Stimulated activated CD4-positive, alpha-beta T cell treated with anti-CD3 and anti-CD28 coated beads, Interleukin-2, amount 100 ng/mL, for 24 hours (primary cell): ENCODE measurements at places on chromosomes 11 and 22.
A peak's percentile ranks its signal among the peaks of the same experiment; 100 is the strongest.

- no peak for DNase-seq
These were observed 1.5 kb downstream of the SIDT2 start for GRCh38 chr11:117180020-117180419.

- DNase-seq, result no peak
These were observed 160.5 kb upstream of the GRK3 start for GRCh38 chr22:25403811-25404471.

GRCh38 chr11:126716456-126717083 lies 284.0 kb downstream of the KIRREL3 start:
- peak; percentile 55 for DNase-seq

GRCh38 chr11:58772329-58773285 lies 40.9 kb upstream of the GLYAT start:
- no peak for DNase-seq

DNA sequence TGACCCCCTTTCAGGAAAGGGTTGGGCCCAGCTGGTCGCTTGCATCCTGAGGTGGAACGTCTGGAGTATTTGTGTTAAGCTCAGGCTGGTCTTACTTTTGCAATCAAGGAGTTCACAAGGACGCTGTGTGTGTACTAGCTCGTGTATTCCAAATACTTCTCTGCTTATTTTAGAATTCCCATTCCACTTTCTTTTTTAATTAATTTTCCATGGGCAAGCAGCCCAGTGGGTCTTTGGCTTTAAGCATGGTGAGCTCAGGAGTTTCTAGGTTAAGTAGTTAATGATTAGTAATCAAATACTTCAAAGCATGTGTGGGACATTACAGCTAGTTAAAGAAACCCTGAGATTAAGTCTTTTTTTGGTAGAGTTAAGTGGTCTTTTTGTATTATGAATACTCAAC lies 68.6 kb downstream of the CSNK2A3 start:
- DNase-seq, result no peak

DNA sequence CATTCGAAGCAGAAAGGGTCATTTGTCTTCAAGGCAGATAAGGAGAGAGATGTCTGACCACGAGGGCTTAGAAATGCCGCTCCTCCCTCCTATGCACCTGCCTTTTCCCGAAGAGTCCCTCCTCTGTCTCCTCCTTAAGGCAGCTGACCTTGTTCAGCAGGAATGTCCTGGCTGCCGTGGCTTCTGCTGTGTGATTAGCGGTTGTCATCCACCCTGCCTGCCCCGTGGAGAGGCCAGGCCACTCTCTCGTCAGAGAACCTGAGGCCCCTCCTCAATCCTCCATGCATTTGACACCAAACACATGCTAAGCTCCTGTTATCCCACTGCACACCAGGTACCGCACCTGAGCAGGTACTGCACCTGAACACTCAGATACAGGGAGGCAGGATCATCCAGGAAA lies 834.6 kb downstream of the TBC1D22A start:
- no peak for DNase-seq

- no peak for DNase-seq
These were observed 20.6 kb downstream of the EHF start for GRCh38 chr11:34641456-34641855.

DNA sequence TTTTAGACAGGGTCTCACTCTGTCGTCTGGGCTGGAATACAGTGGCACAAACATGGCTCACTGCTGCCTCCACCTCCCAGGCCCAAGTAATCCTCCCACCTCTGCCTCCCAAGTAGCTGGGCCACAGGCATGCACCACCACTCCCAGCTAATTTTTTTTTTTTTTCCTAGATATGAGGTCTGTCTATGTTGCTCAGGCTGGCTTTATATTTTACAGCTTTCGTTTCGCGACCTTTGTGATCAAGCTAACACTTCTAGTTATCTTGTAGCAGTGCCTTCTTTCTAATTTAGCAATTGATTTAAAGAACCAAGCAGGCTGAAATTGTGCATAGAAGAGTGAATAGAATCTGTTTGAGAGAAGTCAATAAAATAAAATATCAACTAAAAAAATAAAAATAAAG lies 11.3 kb downstream of the CKAP5 start:
- no peak for DNase-seq

GRCh38 chr22:43377896-43378704 lies 33.7 kb upstream of the MPPED1 start:
- DNase-seq, result no peak

DNA sequence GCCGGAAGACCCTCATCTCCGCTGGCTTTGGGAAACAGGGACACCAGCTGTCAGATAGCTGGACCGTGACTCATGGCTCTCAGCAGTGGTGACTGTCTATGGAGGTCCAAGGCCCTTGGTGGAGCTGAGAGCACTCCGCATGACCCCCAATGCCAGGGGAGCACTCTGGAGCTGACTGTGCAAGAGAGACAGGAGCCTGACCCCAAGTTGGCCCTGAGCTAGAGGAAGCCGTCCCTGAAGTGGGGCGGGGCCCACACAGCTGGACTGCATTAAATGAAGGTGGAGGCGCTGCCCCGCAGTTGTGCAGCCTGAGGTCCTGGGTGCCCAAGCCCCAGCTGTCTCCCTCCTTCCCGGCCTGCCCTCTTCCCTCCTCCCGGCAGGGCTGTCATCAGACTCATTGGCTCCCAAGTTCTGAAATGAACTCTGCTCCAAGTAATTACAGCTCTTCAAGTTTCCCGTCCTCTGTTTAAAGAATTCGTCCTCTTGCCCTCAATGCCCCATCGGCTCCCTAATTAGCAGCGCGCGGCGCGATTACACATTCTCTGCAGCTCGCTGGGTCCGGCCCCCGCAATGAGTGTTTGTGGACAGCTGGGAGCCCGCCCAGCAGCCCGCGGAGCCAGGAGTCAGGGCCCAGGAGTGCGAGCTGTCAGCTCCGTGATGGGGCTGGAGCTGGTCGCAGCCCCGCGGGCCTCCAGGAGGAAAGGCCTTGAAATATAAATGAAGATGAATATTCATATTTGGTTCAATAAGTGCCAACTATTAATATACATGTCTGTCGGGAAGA lies 93.2 kb upstream of the LMO1 start:
- no peak for DNase-seq

DNA sequence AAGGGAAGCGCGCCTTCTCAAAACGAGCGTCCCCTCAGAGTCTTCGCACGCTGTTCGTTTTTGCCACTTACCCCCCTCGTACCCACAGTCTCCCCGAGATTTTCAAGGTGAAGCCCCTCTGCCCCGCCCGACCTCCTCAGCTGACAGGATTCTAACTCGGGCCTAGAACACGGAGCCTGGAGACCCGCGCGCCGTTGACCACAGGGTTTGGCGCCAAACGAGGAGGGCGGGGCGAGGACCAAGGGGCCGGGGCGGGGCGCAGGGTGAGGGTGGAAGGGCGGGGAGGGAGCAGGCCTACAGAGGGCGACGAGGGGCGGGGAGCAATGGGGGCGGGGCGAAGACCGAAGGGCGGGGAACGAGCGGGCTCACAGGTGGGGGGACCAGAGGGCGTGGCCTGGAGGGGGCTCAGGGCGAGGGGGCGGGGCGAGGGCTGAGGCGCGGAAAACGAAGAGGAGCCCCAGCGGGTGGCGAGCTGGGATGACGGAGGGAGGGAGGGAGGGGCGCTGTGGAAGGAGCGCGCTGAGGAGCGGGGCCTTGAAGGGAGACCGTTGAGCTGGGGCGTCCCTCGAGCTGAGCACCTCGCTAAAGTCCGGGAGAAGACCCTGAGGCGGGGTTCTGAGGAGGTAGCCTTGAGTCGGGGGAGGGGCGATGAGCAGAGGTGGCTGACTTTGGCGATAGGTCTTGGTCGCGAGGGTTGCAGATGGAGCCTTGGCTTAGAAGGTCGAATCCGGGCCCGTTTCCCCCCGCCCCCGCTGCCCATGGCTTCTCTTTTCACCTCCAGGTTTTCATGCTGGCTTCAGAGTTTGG lies at the start of gene DMC1:
TSS of gene DMC1 (minus strand) at position 212 of the 807 bp plus-strand sequence. CDS start 1,927 bp downstream, outside the sequence.
- peak; percentile 99 for DNase-seq

DNA sequence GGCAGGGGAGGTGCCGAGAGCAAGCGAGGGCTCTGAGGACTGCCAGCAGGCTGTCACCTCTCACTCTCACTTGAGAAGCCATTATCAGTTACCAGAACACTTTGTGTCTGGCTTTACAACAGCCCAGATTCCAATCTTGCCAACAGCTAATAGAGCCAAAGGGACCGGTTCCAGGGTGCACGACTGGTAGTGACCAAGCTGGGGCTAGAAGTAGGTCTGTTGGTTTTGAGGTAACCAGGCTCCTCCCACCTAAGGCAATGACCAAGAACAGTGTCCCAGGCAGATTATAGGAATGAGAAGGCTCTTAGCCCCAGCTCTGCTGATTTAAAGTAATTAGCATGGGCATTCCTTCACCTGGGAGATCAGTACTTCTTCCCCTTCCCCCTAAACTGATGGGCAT lies 7.2 kb upstream of the IL10RA start:
- DNase-seq, result no peak

DNA sequence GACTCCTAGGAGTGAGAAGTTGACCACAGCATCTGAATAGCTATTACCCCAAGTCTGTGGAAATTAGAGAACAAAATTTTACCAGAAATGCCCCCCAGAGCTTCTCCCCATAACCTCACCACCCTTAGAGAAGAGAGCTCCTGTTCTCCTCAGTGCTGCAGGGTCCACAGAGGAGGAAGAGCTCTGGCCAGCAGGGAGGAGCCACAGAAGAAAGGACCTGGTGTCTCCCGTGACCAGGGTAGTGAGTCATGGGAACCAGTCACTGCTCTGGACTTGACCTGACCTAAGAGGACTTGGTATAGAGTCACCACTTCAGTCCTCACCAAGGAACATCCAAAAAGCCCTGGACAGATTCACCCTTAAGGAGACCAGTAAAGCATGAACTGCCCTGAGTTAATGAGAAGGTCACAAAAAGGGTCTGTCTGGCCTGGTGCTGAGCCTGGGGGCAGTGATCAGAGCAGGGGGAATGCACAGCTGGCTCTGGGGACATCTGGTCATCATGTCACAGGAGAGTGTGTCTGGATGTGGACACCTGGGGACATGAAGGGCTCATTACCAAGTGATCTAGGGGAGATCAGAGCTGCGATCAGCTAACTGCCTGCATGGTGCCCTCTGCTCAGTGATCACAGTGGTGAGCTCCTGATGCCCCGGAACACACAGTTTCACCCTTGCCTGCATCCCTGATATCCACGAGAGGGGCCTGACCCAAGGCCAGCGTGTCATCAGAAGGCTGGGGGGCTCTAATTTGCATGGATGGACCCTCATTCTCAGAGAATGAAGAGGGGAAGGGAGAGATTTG lies 103.3 kb upstream of the TOP3B start:
- DNase-seq, result no peak

GRCh38 chr11:75286826-75287465 lies 46.4 kb downstream of the TPBGL start:
- DNase-seq, result no peak

DNA sequence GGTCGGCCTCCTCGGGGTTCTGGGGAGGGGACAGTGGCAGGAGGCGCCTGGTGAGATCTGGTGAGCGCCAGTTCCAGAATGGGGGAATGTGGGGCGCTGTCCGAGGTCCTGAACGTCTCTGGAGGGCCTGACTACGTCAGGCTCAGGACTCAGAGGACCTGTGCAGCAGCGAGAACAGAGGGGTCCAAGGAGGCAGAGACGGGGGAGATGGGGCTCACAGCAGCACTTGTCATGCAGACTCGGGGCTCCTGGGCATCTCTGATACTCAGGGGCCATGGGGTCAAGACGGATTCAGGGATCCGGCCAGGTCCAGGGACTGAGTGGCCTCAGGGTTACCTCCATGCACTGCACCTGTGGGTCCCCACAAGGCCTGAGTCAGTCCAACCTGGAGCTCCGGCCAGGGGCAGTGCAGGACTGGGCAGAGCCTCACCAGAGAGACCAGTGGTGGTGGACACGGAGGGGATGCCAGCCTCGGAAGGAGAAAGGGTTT lies 92.2 kb downstream of the BRD1 start:
- peak; percentile 21 for DNase-seq

- no peak for DNase-seq
These were observed 4.4 kb downstream of the PELI3 start for GRCh38 chr11:66471142-66471541.

DNA sequence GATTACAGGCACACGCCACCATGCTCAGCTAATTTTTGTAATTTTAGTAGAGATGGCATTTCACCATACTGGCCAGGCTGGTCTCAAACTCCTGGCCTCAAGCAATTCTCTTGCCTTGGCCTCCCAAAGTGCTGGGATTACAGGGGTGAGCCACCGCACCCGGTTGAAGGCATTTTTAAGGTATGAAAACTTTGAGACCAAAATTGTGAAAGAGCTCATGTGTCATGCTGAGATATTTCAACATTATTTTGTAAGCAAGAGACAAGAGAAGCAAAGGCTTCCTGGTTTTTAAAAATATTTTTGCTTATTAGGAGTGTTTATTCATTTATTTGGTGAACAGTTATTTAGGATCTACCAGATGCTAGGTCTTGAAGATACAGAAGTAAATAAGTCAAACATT lies 6.8 kb downstream of the NHERF4 start:
- DNase-seq, result no peak

DNA sequence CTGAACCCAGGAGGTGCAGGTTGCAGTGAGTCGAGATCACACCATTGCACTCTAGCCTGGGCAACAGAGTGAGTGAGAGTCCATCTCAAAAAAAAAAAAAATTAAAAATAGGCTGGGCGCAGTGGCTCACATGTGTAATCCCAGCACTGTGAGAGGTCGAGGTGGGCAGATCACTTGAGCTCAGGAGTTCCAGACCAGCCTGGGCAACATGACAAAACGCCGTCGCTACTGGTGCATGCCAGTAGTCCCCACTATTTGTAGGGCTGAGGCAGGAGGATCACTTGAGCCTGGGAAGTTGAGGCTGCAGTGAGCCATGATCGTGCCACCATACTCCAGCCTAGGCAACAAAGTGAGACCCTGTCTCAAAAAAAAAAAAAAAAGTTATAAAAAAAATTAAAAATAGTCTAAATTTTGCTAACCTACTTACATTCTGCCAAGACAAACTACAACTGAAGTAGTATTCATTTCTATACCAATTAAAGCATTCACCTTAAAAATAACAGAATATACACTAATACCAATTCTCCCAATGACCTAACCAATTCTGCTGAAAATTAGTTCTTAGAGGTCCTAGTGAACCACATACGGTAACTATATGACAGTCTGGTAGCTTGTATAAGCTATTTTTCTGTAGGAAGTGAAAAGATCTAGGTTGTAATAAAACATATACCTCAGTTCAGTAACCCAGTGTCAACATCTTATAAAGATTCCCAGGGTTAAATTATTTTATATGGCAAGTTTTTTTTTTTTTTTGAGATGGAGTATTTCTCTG lies 7.1 kb downstream of the DDX6 start:
- no peak for DNase-seq

DNA sequence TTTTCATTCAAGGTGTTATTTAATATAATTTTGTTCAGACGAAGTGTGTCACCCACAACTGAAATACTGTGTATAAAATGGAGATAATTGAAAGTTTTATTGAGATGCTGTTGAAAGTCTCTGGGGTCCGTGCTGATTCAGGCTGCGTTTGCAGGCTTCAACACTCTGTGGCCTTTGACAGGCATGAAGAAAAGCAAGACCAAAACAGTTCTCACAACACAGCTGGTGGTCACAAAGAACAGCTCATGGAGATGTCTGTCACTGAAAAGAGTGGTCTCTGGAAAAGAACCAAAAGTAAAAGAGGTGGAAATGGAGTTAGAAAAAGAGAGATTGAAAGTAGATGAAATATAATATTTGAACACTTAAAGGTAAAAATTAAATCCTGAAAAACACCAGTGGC lies 9.8 kb upstream of the MPPED2 start:
- no peak for DNase-seq

GRCh38 chr11:128755564-128755963 lies 61.7 kb downstream of the FLI1 start:
- no peak for DNase-seq
